Coronary artery (tissue), 2 donors: ENCODE measurements at places on chromosomes 3 and 15.

DNA sequence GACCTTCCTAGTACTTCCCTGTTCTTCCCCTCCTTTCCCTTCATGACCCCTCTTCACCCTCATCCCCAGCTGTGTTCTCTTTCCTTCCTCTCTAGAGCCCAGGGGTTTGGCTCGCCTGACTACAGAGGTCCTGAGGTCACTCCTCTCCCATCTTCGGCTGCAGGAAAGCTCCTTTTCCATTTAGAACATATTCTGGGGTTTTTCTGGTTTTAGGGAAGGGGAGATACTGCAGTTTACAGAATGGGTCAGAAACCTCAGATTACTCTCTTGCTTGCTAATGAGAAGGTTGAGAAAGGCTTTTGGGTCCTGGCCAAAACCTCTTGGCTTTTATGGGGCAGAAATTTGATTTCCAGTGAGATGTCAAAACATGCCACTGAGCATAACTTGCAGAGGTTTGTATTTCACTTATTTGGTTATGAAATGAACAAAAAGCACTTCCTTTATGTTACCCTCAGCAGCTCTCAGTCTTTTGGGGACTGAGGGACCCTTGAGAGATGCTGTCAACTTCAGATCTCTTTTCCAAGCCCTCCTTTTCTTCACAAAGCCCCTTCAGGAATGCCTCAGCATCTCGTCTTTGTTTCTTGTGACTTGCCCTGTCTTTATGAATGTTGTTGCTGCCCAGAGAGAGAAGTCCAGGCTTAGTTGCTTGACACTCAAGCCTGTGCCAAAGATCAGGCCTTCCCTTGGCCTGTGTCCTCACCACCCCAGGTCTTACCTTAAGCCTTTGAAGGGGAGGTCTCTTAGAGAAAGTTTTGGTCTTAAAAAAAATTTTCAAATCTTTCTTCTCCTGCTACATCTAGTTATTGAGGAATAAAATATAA lies 121.7 kb upstream of the TPM1 start:
- no peak for DNase-seq

- DNase-seq: no peak
Observed at GRCh38 chr3:194472290-194472920, 14.4 kb downstream of the ATP13A3 start.

GRCh38 chr3:146625186-146625775 lies 20.1 kb upstream of the PLSCR5 start:
- no peak for DNase-seq

GRCh38 chr15:63104727-63105126 lies 16.9 kb upstream of the LACTB start:
- DNase-seq: no peak

GRCh38 chr3:55526332-55527030 lies 39.4 kb upstream of the WNT5A start:
- DNase-seq: no peak

GRCh38 chr3:72341380-72341770 lies 506.9 kb downstream of the SHQ1 start:
- no peak for DNase-seq

- DNase-seq: no peak
Observed at GRCh38 chr3:172559020-172559419, 35.8 kb upstream of the TNFSF10 start.

DNA sequence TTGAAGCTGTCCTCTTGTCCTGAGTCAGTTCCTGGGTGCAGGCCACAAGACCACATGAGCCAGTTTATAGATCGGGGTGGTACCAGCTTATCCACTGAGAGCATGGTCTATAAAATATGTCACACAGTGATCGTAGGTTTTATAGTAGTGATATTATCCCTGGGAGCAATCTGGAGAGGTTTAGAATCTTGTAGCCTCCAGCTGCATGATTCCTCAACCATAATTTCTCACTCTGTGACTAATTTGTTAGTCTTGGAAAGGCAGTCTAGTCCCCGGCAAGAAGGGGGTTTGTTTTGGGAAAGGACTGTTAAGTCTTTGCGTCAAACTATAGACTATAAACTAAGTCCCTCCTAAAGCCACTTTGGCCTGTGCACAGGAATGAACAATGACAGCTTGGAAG lies 693.0 kb upstream of the CADM2 start:
- no peak for DNase-seq

- DNase-seq: no peak
Observed at GRCh38 chr15:95875121-95875643, 455.3 kb upstream of the NR2F2 start.

DNA sequence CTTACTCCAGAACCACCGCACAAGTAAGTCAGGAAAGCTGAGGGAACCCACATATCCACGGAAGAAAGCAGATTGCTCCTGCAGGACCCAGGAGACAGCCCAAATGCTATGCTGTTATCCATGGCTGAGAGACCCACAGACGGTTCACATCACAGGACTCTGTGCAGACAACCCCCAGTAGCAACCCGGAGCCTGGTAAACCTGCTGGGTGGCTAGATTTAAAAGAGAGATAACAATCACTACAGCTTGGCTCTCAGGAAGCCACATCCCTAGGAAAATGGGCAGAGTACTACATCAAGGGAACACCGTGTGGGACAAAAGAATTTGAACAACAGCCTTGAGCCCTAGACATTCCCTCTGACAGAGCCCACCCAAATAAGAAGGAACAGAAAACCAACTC lies 13.8 kb upstream of the TRIM42 start:
- DNase-seq: no peak

DNA sequence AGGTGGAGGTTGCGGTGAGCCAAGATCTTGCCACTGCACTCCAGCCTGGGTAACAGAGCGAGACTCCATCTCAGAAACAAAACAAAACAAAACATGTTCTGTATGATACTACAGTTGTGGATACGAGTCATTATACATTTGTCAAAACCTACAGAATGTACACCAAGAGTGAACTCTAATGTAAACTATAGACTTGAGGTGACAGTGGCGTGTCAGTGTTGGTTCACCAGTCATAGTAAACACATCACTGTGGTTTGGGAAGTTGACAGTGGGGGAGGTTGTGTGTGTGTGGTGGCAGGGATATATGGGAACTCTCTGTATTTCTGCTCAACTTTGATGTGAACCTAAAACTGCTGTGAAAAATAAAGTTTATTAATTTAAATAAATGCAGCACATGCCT lies 33.0 kb upstream of the GNB5 start:
- no peak for DNase-seq

DNA sequence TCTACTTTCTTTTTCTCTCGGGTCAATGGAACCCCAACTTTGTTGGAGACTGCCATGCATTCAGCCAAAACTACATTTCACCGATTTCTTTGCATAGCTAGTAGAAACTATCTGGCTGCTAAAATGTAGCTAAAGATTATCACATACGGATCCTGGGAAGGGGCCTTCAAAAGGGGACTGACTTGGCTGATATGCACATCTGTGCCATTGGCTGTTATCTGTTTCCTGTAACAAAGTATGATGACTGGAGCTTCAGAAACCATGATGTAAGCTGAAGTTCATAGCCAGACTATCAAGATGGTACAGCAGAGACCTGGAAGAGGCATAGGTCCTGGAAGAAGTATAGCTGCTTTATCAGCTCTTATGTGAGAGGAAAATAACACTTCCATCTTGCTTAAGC lies 179.1 kb downstream of the NSUN3 start:
- DNase-seq: no peak

GRCh38 chr3:100614941-100615340 lies 5.5 kb downstream of the ADGRG7 start:
- no peak for DNase-seq

DNA sequence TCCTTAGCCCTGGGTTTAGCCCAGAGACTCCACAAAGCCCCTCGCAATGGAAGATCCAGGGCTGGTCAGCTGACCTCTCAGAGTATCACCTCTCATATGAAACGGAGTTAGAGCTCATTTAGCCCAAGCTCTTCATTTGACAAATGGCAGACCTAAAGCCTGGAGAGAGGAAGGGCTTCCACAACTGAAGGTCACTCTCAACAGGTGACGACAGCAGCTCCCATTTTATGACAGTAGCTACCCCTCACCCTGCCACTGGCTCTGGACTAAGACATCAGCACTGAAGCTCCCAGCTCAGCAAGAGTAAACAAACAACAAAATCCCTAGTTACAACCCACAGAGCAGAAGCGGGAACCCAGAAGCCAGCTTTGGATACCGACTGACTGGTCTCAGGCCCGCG lies 33.7 kb downstream of the TLE3 start:
- DNase-seq: no peak

GRCh38 chr3:113736548-113737089 lies 9.4 kb downstream of the NAA50 start:
- no peak for DNase-seq

DNA sequence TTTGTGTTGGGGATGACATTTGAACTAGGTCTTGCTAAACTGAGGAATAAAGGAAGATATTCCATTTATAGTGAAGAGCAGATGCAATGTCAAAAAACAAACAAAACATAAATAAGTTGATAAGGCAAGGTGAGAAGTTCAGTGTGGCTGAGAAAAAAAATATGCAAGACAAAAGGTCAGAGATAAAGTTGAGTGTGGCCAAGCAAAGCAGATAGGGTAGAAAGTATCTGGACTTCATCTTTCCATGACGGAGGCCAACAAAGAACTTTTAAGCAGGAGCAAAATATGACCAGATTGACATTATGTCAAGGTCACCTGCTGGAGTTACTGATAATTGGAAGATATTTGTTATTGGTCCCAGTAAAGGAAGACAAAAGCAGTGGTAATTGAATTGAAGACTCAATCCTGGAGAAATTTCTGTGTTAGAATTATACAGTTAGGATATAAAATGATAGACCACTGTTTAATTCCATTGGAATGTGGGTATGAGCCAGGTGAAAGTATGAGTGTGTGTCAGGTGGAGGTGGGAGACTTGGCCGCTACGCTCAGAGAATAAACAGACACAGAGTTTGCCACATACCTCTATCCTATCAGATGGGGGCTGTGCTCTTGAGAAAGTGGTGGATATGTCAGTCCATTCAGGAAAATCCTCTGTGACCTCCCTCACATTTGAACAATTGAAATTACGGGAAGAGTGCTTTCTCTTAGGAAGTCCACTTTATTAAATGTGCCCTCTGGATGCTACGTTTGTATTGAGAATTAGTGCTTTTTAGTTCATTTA lies 28.1 kb downstream of the ADIPOQ start:
- DNase-seq: no peak

DNA sequence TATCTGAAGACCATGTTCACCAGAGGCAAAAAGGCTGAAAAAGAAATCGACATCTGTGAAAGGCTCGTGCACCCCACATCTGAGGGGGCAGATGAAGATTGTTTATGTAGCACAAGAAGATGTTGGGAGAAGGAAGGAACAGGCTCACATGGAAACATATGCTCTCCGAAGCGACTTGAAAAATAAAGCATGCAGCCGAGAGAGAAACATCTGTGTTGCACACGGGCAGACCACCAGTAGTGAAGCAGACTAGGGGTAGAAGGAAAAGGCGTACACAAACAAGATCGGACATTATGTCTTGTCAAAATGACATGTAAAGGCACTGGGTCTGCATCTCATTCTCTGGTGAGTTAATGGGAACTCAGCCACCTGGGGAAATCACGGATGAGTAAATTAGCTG lies 356.5 kb downstream of the ZIC4 start:
- no peak for DNase-seq

- DNase-seq: no peak
Observed at GRCh38 chr3:67509471-67510075, 144.8 kb downstream of the SUCLG2 start.

DNA sequence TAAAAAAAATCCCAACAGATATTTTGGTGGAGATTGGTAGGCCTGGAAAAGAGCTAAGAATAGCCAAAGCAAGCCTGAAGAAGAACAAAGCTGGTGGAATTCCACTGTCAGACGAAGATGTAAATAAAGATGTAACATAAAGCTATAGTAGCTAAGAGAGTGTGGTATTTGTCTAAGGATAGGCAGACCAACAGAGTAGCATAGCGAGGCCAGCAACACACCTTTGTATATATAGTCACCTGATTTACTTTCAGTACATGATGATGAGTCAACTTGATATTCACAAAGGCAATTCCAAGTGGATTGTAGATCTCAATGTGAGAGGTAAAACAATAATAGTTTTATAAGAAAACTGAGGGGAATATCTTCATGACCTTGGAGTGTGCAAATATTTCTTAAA lies 53.6 kb upstream of the SYN2 start:
- DNase-seq: no peak

- DNase-seq: no peak
Observed at GRCh38 chr3:182327196-182327681, 466.1 kb upstream of the ATP11B start.
